ENCODE measurements at places on chromosomes 13 and 19.

DNA sequence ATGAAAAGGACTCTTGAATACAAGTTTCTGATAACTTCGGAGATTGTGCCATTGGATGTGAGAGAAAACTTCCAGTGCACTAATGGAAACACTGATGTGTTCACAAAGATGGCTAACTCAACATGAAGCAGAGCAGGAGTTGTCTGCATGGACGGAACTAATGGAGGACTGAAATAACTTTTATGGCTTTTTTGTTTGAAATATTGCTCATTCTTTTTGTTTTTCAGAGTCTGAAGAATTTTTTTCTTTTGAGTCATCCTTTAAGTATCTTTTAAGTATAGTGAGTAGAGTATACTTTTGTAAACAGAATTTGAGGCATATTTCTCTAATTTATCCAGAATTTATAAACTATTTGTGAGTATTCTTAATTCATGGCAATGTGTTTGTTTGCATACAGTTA lies 25.7 kb downstream of the CRYL1 start:
- no peak for DNase-seq

DNA sequence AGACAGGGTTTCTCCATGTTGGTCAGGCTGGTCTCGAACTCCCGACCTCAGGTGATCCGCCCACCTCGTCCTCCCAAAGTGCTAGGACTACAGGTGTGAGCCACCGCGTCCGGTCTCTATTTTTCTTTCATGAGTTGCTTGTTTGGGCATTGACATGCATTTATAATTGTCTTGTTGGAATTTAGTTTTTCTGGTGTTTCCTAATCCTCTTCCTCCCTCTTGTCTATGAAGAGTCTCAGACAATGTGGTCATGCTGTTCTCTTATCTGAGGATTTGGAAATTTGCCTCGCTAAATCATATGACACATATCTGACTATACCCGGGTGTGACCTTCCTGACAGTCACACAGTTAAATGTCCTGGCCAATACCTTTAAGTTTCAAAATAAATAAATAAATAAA lies 7.4 kb upstream of the CEACAM18 start:
- DNase-seq: no peak

DNA sequence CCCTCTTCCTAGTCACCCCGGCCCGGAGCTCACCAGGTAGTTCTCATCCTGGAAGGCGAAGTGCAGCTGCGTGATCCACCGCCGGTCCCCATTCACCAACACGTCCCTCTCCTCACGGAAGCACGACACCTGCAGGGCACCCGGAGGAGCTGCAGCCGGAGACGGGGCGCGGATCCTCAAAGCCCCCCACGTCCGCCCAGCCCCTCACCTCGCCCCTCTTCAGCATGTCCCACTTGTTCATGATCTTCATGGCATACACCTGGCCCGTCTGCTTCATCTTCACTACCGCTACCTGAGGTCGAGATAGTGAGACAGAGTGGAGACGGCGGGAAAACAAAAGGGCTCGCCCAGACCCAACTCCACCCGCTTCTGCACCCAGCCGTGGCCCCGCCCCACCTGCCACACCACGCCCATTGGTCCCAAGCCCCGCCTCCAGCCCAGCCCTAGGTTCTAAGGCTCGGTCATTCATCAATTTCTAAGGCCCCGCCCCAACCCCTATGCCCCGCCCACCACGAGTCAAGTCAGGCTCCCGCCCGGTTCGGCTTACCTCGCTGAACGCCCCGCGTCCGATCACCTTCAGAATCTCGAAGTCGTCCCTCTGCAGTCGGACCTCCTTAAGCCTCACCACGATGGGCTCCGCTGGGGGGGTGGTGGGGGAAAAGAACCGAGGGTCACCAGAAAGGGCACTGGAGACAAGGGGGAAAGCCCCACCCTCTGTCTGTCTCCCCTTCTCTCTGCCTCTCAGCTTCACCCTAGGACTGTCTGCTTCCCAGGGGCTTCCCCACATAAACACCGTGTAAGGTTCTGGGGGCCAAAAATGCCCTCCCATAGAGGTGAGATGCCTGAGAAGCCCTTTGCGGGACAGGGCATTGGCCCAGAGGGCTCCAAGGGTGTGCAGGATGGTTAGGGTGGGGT lies 2.8 kb downstream of the DMPK start:
- DNase-seq: peak; percentile 53

DNA sequence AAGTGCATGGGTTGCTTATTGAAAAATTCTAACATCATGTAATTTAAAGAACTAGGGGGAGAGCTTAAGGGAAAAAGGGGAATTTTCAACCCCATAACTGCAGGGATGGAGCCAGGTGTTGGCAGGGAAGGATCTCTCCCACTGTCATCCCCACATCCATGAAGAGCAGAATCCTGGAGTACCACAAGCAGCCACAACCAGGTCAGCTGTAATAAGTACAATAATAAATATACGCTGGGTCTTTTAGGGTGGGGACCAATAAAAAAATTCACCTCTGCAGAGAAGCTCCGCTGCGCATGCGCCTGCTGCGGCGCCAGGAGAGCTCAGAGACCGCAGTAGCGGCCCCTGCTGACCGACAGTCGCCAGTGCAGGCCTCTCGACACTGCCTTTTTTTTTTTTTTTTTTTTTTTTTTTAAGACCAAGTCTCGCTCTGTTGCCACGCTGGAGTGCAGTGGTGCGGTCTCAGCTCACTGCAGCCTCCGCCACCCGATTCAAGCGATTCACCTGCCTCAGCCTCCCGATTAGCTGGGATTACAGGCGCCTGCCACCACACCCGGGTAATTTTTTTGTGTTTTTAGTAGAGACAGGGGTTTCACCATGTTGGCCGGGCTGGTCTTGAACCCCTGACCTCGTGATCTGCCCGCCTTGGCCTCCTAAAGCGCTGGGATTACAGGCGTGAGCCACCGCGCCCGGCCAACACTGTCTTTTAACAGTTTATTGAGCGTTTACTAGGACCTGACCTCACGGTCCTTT lies 2.5 kb upstream of the EEF2 start:
- peak; percentile 79 for DNase-seq

DNA sequence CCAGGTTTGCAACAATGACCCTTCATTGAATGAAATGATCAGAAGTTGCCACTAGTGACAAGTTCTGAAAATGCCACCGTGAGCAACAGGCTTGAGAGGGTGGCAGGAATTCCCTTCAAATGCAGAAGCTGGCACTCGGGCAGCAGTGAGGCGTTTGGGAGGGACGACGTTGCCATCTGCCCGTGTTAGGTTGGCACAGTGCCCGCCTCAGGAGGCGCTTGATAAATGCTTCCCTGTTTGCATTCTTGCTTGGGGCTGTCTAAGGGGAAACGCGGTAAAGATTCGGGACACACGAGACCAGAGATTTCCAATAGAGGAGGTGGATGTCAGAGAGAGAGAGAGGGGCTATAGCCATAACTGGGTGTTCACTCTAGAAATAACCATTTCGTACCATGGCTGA lies 101.9 kb downstream of the TEX29 start:
- no peak for DNase-seq

DNA sequence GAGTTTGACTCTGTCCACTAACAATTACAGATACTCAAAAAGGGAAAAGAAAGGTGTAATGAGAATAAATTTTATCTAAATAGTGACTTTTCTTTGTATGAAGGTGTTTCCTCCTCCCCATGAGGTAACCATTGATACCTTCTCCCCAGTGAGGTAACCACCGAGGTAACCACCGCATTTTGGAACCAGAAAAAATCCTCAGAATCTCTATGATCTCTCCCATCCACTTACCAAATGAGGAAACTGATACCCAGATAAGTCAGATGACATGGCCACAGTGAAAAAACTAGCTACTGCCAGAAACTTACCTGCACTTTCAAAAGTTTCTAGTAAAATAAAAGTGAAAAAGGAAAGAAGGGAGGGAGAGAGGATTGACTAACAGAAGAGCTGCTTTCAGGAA lies 124.0 kb upstream of the FNDC3A start:
- no peak for DNase-seq

DNA sequence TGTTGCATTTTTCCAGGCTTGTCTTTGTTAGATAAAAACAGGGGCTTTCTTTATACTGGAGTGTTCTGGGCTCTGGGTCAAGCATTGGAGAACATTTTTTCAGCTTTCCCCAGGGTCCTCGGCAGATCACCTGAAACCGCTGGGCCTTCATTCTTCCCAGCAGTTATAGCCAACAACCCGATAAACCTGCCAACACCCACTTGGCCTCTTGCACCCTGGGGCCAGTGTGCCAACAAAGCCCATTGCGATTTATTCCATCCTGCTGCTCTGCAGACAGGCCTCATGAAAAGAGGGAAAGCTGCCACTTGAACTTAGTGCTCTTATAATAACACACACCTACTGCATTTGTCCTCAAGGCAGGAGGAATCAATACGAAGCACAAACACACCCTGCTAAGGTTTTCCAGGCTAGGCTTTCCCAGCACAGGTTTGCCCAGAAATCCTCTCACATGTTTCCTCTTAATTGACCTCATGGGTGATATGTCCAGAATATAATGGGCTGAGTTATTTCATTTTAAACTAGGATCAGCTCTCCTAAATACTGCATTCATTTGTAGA lies 669.3 kb downstream of the LIG4 start:
- DNase-seq: no peak

GRCh38 chr19:3696660-3696995 lies 3.6 kb downstream of the PIP5K1C start:
- no peak for DNase-seq

GRCh38 chr13:44969551-44970484 lies 19.5 kb downstream of the NUFIP1 start:
- DNase-seq: no peak

- DNase-seq: no peak
Observed at GRCh38 chr13:97262058-97262457, 39.9 kb downstream of the MBNL2 start.

GRCh38 chr13:19981685-19982238 lies 23.2 kb downstream of the ZMYM2 start:
- no peak for DNase-seq

- DNase-seq: no peak
Observed at GRCh38 chr19:863315-863620, 3.8 kb downstream of the CFD start.

- DNase-seq: no peak
Observed at GRCh38 chr19:18379803-18380747, 5.9 kb upstream of the GDF15 start.

DNA sequence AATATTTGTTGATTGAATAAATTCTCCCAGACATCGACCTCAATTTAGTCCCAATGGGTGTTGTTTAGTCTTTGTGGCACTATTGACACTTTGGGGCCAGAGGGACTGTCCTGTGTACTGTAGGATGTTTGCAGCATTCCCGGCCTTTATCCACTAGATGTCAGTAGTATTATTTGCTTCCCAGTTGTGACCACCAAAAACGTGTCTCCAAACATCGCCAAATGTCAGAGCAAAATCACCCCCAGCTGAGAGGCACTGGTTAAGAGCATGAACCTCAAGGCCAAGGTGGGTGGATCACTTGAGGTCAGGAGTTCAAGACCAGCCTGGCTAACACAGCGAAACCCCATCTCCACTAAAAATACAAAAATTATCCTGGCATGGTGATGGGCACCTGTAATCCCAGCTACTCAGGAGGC lies 15.4 kb downstream of the NLRP12 start:
- DNase-seq: no peak

DNA sequence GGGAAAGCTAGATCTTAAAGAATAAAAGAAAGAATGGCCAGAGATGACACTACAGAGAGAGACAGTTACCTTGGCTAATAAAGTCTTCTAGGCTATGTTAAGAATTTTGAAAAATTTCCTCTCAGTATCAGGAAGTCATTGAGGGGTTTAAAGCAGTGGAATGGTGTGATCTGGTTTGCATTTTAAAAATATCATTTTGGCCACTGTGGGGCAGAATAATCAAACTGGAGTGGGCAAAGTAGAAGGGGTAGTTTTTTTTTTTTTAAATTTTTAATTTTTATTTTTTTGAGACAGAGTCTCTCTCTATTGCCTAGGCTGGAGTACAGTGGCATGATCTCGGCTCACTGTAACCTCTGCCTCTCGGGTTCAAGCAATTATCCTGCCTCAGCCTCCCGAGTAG lies 4.4 kb upstream of the CNMD start:
- DNase-seq: no peak

GRCh38 chr13:26445092-26445491 lies 112.4 kb upstream of the WASF3 start:
- no peak for DNase-seq

GRCh38 chr13:67303661-67304333 lies 73.7 kb upstream of the PCDH9 start:
- DNase-seq: no peak

- no peak for DNase-seq
Observed at GRCh38 chr13:112967686-112968379, 1.2 kb upstream of the MCF2L start.

DNA sequence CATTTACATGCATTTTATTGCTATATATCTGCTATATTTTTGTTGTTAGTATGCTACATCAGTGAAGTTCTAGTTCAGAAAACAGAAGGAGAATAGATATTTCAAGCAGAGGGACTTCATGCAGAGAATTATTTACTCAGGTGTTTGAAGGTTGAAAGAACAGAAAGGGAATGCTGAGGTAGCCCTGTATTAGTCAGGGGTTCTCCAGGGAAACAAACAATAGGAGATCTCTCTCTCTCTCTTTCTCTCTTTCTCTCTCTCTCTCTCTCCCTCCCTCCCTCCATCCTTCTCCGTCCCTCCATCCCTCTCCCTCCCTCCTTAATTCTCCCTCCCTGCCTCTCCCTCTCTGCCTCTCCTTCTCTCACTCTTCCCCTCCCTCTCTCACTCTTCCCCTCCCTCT lies 114.3 kb upstream of the TDRD3 start:
- DNase-seq: no peak

- DNase-seq: no peak
Observed at GRCh38 chr13:69474011-69474685, 633.5 kb upstream of the ATXN8OS start.

DNA sequence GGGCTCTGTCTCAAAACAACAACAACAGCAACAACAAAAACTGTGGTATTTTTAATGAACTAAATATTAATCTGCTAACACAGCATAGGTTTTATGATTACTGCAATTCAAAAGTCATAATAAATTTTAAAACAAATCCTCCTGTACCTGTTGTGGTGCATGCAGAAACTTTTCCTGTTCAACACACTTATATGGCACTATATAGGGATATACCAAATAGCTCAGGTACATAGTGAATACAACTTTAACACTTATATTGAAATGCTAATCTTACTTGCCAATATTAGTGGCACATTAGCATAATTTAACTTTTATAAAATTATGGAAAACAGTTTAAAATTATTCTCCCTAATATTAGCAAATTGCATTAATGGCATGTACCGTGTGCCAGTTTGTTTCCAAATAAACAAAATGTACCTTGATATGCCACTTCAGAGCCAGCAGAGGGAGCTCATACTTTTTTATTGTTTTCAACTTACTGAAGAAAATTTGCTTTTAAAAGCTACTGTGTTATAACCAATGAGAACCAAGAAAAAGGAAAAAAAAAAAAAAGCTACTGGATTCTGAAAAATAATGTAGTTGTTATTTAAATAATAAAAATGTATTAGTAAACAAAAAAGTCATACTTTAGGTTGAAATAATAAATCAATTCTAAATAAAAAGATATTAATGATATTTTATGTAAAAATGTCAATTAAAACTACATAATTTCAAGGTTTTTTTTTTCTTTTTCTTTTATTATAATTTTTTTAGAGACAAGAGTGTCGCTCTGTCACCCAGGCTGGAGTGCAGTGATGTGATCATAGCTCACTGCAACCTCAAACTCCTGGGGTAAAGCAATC lies 18.0 kb upstream of the RBM26 start:
- no peak for DNase-seq
